GM20000 (cell line): ENCODE measurements at places on chromosomes 2 and 18.

DNA sequence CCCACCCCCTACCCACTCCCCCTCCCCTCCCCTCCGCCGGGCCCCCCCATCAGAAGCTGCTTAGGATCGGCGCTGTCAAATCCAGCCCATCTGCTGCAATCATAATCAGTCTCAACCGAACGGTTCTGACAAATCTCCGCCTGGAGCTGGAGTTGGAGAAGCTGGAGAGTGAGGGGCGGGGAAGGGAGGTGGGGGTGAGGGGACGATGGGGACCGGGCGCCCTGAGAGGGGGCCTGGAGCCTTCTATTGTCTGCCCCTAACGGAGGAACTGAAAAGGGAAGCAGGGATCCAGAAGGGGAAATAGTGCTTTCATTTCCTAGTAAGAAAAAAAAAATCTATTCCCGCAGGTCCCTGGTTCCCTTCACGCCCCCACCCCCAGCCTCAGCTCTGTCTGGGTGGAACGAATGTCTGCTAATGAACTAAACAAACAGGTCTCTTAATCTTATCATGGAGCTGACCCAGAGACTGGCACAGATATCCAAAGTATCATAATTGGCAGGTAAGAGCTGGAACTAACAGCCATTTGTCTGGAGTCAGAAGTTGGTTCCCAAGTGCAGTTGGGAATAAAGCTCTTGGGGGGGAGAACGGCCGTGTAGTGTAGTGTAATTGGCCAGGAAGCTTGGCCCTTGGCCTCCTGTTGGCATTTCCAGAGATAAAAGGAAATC lies 301.2 kb downstream of the NCKAP5 start:
- DNase-seq: no peak

DNA sequence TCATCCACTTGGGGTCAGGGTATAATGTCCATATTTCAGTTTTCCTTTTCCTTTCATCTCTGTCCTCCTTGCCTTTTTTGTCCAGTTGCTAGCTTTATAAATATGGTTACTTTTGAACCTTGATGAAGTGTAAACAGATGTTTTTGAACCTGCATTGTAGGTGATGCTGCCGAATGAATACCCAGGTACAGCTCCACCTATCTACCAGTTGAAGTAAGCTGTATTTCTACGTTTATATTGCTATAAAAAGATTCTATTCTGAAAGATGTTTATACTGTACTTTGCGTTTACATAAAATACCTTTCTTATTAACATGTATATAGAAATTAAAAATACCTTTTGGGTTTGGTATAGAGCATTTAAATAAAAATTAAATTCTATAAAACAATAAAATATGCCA lies 2.2 kb downstream of the IMPACT start:
- no peak for DNase-seq

- DNase-seq: no peak
Measured at GRCh38 chr2:12903272-12903671, 186.5 kb downstream of the TRIB2 start.

- no peak for DNase-seq
Measured at GRCh38 chr2:84858123-84858522, 22.8 kb downstream of the TRABD2A start.

GRCh38 chr2:160427629-160428404 lies 65.8 kb downstream of the RBMS1 start:
- no peak for DNase-seq
